ENCODE measurements at places on chromosomes 4 and X.

DNA sequence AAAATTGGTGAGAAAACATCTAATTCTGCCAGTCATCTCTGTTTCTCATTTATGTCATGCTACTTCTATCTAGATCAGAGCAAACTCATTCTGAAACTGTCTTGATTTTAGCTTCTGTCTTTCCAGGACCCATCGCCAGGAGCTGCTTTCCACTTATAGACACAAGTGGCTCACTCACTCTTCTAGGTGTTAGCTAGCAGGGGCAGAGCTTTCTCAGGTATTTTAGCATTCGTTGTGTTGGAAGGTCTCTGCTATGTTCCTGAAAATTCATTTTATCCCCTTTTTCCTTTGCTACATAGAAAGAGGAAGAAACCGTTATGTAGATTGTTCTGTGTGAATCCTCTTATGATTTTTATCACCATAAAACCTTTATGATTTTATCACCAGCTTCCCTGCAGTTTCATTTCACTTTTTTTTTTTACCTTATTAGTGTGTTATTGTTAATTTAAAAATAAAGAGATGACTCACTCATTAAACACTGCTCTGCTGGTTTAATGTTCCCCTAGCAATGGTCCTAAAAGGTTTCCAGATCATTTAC, 246.6 kb upstream of the AADAT start:
- DNase-seq: no peak

GRCh38 chr4:79294064-79294463, 31.8 kb downstream of the NAA11 start:
- DNase-seq: no peak

DNA sequence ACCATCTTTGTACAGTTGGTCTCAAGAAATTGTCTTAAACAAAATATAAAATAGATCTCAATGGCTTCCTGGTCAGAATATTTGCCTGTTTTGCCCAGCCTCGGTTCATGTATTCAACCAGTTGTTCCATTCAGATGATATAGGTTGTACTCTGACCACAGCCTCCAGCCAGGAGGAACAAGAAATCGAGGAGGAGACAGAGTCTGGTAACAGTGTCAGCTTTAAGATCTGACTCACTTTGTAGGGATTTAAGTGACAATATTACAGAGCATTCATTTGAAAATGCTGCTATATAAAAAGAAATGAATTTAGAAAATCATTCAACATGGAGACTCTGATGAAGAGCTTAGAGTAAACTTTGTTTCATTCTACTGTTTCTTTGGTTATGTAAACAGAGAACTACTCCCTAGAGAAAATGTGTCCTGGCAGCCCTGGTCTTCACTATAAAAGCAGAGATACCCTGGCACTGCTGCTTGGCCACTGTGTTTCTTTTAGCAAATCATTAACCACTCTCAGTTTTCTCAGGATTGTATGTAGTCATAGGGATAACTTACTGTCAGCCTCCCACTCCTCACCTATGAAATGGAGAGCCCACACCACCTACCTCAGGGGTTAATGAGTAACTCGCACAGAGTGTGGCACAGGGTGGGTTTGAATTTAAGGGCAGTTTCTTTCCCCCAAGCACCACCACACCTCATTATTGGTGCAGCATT, 53.5 kb downstream of the PAGE2 start:
- DNase-seq: no peak

- DNase-seq: no peak
These were observed 37.9 kb downstream of the EREG start for GRCh38 chr4:74402692-74403456.

DNA sequence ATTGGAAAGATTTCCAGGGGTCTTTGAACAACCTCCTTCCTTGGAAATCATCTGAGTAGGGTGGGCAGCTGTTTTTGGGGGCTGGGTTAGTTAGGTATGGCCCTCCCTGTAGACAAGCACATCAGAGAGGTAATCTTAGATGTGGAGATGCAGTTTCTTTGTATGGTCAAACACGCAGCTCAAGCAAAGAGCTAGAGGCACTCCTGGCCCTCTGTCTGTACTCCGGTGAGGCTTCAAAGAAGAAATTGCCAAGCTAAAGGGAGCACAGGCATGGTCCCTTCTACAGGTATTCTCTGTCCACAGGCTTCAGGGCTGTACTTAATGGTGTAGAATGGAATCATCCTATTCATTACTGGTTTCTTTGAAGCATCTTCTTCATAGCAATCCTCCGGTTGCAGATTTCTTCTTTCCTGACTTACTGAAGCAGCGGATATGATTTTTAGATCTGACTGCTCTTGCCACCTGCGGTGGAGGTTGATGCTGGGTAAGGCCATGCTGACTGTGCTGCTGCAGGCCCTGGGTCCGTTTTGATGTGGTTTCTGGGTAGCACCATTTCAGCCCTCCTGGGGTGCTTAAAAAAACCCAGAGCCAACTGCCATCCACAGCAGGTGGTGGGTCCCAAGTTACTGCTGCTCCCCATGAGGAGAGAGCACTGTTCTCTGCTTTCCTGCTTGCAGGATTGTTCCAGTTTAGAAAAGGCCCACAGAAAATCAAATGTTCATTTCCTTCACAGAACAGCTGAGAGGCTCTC, 318.9 kb upstream of the GATB start:
- no peak for DNase-seq

DNA sequence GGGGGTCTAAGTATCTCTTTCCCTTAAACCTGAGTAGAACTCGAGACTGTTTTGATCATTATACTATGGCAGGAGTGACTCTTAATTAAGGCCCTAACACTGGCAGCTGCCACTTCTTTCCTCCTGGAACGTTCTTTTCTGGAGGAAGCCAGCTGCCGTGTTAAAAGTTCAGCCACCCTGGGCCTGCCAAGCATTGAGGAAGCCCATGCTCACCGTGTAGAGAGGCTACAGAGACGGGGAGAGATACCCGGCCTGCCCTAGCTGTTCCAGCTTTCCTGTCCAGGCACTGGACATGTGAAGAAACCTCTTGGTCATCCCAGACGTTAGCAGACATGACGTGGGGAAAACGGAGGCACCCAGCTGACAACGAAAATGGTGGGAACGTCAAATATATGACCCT, 274.1 kb downstream of the ARHGAP10 start:
- DNase-seq: no peak
